ENCODE measurements at places on chromosomes 7 and 10. TPM values are rescaled to one million over a fixed set of nuclear protein-coding genes. Genes with fewer than 3 reads are reported as not detected.

DNA sequence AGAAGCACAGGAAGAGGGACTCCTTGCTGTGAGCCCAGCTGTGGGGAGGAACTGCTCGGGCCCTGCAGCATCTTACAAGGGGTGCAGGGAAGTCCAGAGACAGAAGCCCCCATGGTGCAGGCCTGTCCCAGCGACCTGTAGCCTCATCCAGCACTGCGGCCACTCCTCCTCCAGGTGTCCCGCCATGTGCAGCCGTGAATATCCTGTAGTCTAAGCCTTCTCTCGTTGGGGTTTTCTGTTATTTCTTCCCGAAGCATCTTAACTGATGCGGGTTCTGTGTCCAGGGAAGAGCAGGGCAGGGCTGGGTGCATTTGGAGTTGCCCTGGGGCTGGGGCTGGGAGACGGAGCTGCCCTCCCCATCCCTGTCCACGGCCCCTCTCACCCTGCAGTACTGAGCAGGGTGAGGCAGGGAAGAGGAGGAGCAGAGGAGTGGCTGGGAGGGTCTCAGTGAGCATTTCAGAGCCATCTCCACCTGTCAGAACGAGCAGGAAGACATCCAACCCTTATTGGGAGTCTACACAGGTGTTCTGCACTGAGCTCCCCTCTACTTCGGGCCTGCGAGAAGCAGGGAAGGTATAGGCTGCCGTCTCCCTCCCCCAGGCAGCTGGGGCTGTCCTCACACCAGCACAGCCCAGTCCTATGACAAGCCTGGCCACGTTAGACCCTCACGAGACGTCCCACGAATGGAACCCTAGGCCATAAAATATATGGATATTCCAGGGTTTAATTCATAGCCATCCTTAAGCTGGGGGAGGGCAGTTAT is 494.5 kb downstream of the DNAJB6 start:
- no peak for DNase-seq

DNA sequence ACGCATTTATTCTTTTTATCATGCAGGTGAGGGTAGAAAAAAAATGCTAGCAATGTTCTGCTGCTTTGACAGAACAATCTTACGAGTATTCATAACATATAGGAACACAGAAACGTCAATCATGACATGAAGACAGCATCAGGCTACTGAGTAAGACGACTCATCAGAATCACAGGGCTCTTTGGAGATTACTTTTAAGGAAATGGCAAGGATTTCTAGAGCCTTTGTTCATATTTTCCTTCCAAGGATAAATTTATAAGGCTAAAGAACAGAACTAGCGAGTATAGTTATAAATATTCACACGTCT is 39.8 kb upstream of the DNAJC1 start:
- no peak for DNase-seq

Gene TACC2
- 11.8 TPM for total RNA-seq

Gene CPXM2
- 2.9 TPM for total RNA-seq

Gene TCAF1
- 22.6 TPM for total RNA-seq

Gene ADAM8
- total RNA-seq: 1.3 TPM

Gene DGKI
- 0.14 TPM for total RNA-seq

Gene GIMAP2
- not detected for total RNA-seq

All from H7 (cell line).